ENCODE measurements at places on chromosomes 4 and X.

DNA sequence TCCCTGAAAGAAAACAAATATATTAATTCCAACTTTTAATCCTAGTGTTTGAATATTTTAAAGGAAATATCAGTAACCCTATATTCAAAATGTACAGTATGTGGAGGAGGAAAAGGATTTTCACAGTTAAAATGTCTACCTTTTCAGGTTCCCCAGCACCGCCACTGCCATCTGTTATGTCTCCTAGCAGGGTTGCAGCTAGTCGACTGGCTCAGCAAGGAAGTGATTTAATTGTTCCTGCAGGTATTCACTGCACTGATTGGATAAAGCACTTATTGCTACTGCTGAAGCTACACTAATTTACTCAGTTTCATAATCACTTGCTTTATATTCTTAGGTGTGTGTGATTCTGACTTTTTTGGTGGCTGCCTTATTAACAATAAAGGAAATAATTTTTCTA is 65.5 kb upstream of the FHDC1 start:
- DNase-seq = no peak

GRCh38 chr4:14856062-14856933 is 146.0 kb upstream of the CPEB2 start:
- DNase-seq = peak; percentile 99

DNA sequence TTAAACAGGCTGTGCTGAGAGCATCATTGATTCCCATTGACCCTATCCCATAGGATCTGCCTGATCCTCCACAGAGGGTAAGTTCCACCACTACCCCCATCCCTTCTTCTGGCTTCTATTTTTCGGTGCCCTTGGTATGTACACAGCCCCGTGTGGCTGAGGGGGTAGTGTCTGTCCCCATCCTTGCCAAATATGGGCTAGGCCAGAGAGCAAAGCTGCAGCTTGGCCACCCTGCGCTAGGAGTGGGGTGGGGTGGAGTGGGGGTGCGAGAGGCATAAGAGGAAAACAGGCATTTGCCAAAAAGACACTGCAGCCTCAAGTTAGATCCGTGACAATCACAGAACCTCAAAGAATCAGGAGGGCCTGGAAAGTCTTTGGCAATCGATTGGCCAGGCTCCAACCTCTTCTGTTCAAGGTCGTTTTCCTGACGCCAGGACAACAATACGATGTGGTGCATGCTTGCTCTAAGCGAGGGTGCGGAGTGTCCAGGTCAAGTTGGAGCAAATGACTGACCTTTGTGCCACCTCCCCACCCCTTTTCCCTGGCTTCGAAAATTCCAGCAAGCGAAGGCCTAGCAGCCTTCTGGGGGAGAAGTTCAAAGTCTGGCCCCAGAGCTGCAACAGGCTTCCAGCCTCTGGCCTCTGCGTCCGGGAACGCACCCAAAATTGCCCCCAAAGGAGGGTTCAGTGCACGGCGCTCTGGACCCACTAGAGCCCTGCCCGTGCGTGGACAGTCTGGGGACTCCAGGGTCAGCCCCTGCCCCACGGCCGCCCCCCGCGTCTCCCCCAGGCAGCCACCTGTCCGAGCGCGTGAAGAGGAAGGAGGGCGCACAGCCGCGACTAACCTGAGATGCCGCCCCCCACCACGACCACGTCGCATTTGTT is 598 bp downstream of the MAOB start:
- no peak for DNase-seq

DNA sequence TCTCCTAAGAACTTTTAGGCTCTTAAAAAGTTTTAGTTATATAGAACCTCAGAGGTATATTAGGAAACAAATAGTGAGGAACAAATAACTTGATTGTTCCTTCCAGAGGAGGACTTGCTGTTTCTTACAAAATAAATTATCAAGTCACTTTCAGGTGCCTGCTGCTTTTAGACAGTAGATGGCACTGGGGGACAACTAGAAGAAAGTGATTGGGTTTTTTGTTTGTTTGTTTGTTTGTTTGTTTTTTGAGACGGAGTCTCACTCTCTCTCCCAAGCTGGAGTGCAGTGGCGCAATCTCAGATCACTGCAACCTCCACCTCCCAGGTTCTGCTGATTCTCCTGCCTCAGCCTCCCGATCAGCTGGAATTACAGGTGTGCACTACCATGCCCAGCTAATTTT is 35.4 kb upstream of the CDKL5 start:
- no peak for DNase-seq

DNA sequence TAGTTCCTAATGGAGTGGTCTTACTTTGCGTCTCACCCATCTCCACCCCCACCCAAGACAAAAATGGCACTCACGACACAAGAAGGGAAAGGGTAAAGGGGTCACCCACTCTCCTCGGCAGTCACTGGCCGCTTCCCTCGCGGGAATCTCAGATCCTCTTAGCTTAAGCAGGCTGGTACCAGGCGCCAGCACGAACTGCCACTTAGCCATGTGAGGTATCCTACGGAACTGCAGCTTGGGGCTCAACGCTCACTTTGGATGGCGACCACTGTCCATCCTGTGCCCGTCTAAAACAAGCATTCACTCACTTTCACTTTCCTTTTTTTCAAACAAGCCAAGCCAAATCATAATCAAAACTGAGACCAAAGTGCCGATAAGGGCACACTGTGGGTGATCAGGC is 14.6 kb upstream of the MAGIX start:
- DNase-seq = no peak

- DNase-seq = no peak
Measured at GRCh38 chrX:17984415-17984814, 123.3 kb upstream of the RAI2 start.

GRCh38 chr4:67566335-67566734 is 7.8 kb downstream of the STAP1 start:
- DNase-seq = no peak

DNA sequence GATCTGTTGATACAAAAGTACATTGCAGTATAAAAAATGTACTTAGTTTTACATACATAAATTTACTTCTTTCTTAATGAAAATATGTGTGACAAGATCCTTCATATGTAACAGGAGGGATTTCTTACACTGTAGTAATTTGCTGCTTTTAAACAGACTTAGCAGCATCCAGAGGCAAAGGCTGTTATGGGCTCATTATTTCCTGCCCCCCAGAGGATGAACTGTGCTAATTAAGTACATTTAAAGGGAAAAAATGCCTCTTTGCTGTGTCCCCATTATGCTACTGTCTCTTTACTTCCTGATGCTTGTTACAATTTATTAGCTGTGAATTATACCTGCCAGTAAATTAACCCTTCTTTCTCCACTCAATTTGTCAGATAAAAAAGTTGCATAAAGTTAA is 47.1 kb downstream of the NDST3 start:
- DNase-seq = no peak

GRCh38 chr4:67452100-67452845 is 93.0 kb downstream of the CENPC start:
- DNase-seq = no peak

DNA sequence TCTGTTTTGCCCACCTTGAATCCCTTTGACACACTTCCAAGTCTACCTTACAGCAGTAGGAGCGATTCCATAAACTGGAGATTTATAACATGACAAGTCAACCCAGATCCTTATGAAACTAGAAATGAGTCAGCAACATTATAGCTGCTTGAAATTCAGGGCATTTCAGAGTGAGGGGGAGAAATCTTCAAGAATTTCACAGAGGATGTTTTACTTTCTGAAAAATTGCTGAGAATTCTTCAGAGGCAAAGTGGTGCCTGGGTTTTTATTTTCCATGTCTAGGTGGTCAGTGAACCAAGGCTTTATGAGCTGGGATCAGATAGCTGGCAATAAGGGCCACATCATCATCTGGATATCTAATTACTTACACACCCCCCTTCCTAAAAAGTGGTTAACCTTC is 119.8 kb downstream of the PPARGC1A start:
- DNase-seq = peak; percentile 22

DNA sequence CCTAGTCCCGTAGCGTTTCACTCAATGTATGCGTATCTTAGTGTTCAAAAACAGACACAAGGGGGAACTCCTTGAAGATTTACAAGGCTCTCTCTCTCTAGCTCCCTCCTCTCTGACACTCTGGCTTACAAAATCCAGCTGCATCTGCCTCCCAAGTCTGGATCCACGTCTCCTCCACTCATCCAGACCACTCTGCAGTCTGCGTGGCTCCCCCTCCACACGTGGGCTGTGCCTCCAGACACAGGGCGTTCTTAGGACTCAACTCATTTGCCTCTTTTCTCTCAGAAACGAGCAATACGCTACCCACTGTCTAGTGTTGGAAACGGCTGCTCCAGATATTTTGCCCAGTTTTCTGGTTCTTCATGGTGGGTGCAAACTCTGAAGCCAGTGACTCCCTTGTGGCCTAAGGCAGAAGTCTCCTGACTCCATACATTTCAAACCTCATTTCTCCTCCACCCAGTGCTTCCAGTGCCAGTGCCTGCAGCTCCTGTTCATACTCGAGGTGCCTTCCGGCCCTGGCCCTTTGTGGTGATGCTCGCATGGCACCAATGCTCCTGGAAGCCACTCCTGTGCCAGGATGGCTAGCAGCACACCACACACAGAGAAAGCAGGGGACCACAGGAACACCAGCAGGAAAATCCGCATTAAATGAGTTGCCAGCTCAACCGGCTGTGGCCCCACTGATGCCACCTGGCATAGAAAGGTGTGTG is 24.1 kb downstream of the NAT8L start:
- DNase-seq = no peak

GRCh38 chrX:130654409-130654950 is 248.5 kb downstream of the ENOX2 start:
- DNase-seq = peak; percentile 9

DNA sequence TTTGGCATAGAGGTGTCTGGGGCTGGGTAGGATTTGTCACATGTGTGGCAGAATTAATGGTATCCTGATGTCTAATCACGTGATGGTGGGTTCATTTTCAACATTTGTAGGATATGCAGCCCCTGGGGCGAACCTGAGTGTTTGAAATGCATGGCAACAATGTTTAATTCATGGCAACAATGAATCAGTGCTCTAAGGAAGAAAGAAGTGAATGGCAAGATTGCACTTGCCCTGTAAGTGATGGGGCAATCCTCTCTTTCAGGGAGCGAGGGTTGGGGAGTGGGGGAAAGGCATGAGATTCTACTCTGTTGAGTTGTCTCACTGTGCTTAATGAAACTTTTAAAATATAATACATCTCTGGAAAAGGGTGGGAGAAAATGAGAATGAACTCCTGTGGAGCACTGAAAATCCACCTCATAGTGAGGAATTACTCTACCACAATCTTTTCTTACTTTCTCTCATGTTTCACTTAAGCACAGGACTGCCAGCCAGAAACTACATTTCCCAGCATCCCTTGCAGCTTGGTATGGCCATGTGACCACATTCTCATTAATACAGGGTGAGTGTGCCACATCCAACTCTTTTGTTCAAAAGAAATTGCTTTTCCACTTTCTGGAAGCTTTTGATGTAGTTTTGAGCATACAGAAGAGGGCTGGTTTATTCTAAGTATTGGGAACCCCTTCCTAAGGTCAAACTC is 64.0 kb upstream of the PGM2 start:
- no peak for DNase-seq

DNA sequence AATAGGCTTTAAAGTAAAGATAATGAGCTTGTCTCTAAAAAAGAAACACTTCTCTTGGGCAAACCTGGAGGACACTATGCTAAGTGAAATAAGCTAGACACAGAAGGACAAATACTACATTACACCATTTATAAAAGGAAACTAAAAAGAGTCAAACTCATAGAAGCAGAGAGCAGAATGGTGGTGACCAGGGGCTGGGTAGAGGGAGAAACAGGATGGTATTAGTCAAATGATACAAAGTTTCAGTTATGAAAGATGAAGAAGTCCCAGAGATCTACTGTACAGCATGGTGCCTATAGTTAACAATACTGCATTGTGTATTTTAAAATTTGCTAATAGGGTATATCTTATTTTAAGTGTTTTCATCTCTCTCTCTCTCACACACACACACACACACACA is 28.5 kb downstream of the ACSL4 start:
- no peak for DNase-seq

- no peak for DNase-seq
Measured at GRCh38 chr4:57734104-57734670, 624.0 kb upstream of the IGFBP7 start.

DNA sequence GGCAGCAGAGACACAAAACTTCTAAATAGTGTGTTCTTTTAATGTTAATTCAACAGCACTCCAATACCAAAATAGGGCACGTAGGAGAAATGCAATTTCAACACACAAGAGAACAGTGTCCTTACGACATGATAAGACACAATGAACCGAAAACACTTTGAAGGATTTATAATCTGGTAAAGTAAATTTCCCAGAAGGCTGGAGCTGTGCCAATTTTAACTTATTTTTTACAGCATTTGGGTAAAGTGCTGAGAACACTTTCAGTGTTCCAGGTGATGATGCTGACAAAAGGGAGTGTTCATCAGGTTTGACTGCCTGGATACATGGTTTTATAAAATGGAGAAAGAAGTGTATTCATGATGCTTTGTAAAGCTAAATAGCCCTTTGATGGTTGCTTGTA is 76.5 kb downstream of the MAPK10 start:
- DNase-seq = no peak

DNA sequence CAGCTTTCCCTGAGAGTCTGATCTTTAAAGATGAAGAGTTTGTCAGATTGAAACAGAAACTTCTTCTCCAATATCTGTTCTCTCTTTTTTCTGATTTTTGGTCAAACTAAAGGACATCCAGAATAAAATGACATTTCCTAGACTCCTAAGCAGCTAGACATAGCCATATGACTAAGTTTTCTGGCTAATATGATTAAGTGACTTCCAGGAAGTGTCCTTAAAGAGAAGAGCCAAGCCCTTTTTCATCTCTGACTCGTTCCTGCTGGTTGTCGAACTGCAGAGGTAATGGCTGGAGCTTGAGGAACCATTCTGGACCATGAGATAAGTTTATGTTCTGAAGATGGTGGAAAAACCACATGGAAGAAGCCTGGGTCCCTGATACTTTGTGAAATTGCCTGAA is 546.0 kb downstream of the BCOR start:
- no peak for DNase-seq

GRCh38 chr4:57265831-57266582 is 155.8 kb upstream of the IGFBP7 start:
- no peak for DNase-seq

GRCh38 chr4:89129080-89129640 is 17.8 kb downstream of the TIGD2 start:
- peak; percentile 63 for DNase-seq

DNA sequence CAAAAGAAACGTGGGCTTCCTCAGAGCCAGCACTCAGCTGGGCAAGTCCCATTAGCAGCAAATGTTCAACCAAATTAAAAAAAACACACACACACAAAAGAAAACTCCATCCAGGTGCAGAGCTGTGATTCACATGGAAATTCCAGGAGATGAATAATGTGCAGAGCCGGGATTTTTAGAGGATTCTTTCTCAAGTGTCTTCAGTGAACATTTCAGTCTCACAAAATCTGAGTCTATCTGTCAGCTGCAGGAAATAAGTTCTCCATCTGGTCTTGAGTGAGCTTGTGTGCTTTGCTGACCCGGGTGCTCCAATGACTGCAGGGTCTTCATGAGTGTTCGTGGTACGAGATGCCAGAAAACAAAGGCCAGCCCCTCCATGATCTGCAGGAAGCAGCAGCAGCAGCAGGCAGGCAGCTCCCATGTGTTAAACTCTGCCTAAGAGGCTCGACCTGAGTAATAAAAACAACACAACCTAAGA is 44.3 kb downstream of the RASGEF1B start:
- DNase-seq = no peak
